ENCODE measurements at places on chromosomes 6 and 20. TPM values are rescaled to one million over a fixed set of nuclear protein-coding genes. Genes with fewer than 3 reads are reported as not detected.
A peak's percentile ranks its signal among the peaks of the same experiment; 100 is the strongest.

DNA sequence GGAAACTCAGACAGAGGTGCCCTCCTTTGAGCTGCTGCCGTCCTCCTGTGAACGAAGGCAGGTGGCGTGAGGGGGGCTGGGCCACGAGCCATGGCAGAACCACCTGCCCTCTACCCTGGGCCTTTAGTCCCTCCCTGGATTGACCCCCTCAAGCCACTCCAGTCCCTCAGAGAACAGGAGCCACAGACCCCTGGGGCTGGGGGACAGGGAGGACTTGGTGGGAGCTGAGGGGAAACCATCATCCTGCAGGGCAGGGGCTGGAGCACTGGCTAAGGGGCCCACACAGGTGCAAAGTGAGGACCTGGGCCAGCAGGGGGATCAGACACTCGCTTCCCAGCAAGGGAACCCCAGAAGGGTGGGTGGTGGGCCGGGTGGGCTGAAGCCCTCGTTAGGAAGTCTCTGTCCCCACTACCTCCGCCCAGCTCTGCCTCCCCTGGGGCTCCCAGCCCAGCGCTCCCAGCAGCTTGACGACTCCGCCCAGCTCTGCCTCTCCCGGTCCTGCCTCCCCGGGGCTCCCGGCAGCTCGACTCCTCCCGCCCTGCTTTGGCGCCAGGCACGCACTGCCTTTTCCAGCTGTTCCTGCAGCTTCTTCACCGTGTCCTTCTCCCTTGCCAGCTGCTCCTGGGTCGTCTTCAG lies 44.4 kb downstream of the DSTN start:
- peak; percentile 78 for DNase-seq

Gene LY6G6D
- total RNA-seq: not detected

Gene PPIL6
- 0.64 TPM for total RNA-seq

Gene ERVFRD-1
- not detected for total RNA-seq

DNA sequence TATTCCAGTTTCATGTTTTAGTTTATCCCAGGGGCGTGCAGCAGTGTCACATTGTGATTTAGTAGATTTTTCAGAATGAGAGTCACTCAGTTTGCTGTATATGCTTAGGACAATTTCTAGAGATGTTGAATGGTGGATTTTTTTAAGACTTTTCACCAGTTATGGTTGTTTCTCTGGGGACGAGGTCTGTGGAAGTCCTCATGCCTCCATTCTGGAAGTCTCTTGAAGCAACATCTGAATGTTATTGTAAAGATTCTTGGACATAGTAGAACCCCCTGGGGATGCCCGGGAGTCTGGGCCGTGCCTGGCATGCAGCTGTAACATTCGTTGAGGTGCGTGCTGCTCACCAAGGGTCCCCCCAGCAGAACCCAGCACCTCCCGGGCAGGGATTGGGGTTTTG lies 341.5 kb downstream of the CDH4 start:
- DNase-seq: no peak

Gene SDCBP2
- 246 TPM for total RNA-seq

Gene RUNX2
- 8.1 TPM for total RNA-seq

GRCh38 chr20:32977281-32978008 lies 26.8 kb downstream of the SUN5 start:
- no peak for DNase-seq

GRCh38 chr6:88145298-88145963 lies 20.7 kb downstream of the CNR1 start:
- no peak for DNase-seq

- DNase-seq: no peak
Observed at GRCh38 chr6:26294302-26294701, 70.7 kb upstream of the BTN3A2 start.

Gene LAMP5
- not detected for total RNA-seq

Gene CGA
- not detected for total RNA-seq

DNA sequence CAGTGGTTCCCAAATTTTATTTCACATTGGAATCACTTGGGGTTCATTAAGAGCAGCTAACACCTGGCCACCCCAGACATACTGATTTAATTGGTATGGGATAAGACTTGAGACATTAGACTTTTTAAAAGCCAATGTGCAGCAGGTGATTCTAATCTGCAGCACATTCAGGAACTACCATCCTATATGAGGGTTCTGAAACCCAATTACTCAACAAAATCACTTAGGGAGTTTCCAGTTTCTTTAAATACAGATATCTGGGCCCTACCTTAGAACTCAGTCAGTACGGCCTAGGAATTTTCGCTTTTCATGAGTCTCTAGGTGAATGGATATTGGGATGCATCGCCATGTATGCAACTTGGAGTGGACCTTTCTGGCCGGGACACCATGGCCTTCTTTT lies 24.0 kb upstream of the L3MBTL3 start:
- DNase-seq: no peak

DNA sequence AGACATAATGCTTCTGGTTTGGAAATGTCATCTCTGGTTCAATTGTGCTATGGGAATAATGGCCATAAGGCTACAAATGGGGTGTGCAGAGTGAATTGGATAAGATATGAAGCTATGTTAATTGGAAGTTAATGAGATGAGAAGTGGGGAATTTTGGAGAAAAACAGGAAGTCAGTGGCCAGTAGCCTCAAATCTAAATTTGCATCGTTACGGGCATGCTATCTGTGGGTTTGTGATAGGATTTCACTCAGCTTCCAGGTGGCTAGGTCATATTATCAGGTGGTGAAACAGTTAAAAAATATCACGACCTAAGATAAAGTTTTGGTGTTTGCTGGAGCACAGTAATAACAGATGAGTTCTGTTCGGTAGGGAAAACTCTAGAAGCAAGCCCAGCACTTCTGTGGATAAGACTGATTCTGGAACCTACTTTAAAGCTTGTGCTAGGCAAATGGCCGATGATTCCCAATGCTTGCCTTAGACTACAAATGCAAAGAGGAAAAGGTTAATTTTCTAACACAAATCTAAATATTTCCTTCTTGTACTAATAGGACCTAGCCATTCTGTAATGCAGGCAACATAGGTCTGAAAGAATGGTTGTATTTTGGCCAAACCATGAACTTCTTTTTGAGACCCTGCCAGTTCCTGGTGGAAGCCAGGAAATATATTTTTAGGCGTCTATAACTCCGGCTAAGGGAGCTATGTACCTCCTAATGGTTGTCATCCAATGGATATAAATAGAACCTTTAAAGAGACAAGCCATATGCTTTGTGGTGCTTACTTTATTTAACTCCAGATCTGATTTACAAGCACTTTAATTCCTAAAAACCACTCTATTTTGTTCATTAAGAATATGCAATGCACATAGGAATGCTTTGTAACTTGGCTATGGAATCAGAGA lies 111.0 kb downstream of the PLCB1 start:
- DNase-seq: no peak

- no peak for DNase-seq
Observed at GRCh38 chr20:4667371-4667773, 54.3 kb upstream of the PRND start.

GRCh38 chr6:26034905-26035304 lies 52.3 kb upstream of the HFE start:
- no peak for DNase-seq

DNA sequence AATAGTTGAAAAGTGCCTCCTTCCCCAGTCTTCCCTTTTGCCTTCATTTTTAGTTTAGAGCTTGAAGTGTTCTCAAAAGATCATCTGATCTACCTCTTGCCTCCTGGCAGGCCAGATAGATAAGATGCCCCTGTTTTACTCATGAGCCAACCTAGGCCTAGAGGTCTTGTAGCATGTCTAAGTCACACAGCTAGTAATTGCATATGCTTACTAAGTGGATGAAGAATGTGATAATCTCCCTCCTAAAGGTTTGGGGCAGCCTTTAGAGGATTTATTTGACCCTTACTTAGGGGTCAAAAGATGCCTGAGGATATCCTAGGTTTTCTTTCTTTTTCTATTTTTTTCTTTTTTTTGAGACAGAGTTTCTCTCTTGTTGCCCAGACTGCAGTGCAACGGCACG lies 2.1 kb downstream of the C6orf141 start:
- DNase-seq: no peak

DNA sequence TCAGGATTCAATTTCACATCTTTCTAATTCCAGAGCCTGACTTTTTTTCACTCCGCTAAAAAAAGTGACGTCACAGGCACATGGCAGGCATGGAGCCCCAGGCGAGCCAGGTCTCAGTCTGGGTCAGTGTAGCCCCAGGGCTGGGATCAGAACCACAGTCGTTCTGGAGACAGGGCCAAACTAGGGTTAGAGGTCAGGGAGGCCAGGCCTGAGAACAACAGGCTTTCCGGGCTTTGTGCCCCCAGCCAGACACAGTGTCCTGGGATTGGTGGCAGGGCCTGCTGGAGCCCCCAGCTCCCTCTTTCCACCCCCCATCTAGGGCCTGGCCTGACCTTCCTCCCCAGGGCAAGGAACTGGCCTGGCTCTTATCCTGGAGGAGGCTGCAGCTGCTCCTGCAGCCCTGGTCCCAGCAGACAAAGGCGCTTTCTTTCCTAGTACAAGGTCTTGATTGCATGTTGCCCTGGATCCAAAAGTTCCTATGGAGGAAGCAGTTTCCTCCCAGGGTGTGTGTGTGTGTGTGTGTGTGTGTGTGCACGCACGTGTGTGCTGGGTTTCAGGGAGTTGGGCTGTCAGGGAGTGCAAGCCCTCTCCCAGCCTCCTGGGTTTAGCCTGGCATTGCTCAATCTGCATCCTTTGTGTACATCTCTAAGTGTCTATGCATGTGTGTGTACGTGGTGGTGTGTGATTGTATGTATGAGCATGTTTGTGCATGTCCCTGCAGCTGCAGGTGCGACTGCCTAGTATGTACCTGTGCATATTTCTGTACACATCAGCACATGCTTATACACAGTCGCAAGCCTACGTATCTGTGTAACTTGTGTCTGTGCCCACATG lies 26.5 kb upstream of the EMILIN3 start:
- no peak for DNase-seq

Gene C20orf144
- not detected for total RNA-seq

DNA sequence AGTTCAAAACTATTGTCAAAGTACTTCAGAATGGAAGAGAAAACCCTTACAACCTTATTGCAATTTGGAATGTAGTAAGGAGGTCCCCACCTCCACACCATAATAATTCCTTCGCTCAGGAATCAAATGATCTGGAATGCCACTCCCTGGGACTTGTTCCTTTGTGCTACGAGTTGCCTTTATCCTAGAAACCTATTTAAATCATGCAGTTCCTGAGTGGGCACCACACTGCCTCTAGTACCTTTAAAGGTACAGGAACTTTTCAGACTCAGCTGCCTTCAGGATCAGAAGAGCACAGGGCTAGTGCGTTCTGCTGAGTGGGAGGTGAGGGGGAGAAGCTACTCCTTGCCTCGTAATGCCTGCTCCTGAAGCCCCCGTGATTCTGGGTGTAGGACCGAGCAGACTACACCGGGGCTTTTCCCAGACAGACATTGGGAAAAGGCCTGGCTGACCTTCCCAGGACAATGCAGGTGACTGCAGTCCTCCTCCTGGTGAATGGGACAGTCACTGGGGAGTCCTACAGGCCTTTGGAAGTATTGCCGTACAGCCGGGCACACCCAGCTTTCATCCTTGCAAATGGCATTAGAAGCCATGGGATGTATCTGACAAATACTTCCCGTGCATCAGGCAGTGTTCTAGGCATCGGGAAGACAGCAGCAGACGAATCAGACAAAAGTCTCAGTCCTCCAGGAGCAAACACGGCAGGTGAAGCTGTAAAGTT lies 11.8 kb upstream of the TUBB2B start:
- DNase-seq: no peak

Gene THEMIS
- 2.2 TPM for total RNA-seq

GRCh38 chr6:133590196-133590595 lies 298.7 kb upstream of the TCF21 start:
- DNase-seq: no peak

Gene LY6G5B
- 6.6 TPM for total RNA-seq

Gene PLAGL1
- total RNA-seq: 45.3 TPM

Gene ZNF165
- total RNA-seq: 4.1 TPM

All from transverse colon (tissue), 4 donors.